ENCODE measurements at places on chromosomes 3 and 15. TPM values are rescaled to one million over a fixed set of nuclear protein-coding genes. Genes with fewer than 3 reads are reported as not detected.

Gene GOLGA8T
- 2.1 TPM for polyA plus RNA-seq

Gene PLSCR4
- 10.1 TPM for polyA plus RNA-seq

Gene KPNA1
- 48.9 TPM for polyA plus RNA-seq

Gene ZIC1
- not detected for polyA plus RNA-seq

Gene TMEM212
- polyA plus RNA-seq, result not detected

DNA sequence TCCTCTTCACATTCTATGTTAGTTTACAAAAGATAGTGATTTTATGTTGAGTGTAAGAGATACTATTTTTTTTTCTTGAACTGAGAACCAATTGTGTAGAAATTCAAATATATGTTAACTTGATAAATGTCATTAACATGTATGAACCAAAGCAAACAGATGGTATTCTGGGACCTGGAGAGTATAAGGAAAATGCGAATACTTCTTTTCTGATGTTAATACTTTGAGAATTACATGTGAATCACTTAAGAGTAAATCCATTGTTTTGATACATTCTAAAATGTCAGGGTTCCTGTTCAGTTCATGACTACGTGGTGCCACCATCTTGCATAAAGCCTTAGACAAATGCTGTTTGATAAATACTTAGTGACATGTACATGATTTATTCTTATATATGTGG lies 541.3 kb downstream of the FGF12 start:
- DNase-seq, result no peak

DNA sequence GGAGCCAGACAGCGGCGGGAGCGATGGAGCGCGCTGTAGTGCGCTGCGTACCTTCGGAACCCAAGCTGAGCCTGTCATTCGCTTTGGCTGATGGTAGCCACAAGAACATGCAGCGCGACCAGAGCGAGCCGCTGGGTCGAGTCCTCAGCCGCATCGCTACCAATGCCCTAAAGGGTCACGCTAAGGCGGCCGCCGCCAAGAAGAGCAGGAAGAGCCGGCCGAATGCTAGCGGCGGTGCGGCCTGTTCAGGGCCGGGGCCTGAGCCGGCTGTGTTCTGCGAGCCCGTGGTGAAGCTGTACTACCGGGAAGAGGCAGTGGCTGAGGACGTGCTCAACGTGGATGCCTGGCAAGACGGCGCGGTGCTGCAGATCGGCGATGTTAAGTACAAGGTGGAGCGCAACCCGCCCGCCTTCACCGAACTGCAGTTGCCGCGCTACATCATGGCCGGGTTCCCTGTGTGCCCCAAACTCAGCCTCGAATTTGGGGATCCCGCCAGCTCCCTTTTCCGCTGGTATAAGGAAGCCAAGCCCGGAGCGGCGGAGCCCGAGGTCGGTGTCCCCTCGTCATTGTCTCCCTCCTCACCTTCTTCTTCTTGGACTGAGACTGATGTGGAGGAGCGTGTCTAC lies 498 bp downstream of the PDE12 start:
- DNase-seq, result peak; percentile 2

- no peak for DNase-seq
Measured at GRCh38 chr3:190286014-190286413, 36.2 kb downstream of the CLDN1 start.

DNA sequence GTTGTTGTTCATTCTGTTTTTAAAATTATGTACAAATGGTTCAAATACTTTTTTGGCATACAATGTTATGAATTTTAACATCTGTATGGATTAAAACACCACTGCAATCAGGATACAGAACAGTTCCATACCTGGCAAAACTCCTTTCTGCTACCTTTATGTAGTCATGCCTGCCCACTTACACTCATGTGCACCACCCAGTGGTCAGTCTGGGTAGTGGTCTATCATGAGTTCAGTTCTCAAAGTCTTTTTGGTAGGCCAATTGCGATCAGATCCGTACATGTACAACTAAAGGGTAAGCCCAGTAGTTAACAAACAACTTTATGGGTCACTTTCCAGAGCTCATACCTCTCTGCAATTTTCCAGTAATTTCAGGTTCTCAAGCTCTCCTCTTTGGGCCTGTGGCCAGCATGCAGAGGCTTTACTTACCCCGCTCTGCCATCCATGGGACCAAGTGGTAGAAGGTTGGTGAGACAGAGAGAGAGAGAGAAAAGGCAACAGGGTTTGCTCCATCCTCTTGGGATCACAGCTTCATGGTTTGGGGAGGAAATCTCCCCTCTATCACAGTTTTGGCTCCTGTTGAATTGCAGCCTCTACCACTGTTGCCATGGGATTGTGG lies 63.9 kb upstream of the FAM98B start:
- peak; percentile 13 for DNase-seq

DNA sequence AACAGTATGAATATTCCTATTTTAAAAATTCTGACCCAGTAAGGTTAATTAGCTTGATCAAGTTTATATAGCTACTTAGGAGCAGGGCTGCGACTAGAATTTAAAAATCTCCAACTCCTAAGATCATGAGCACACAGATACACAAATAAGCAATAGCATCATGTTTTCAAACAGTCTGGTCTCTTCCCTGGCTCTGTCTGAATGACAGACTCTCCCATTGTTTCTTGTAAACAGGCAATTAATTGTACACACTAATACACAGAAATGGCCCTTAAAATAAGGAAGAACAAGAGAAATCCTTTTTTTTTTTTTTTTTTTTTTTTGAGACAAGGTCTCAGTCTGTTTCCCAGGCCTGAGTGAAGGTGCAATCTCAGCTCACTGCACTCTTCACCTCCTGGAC lies 1064.4 kb upstream of the CFAP20DC start:
- no peak for DNase-seq

DNA sequence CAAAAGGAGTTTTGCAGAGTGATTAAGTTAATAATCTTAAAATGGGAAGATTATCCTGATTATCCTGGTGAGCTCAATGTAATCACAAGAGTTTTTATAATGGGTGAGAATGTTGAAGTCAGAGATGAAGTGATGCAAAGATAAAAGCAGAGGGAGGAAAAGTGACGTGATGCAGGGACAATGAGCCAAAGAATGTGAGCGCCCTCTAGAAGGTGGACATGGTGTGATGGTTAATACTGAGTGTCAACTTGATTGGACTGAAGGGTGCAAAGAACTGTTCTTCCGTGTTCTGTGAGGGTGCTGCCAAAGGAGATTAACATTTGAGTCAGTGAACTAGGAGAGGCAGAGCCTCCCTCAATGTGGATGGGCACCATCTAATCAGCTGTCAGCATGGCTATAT lies 569.6 kb upstream of the AGTR1 start:
- peak; percentile 8 for DNase-seq

DNA sequence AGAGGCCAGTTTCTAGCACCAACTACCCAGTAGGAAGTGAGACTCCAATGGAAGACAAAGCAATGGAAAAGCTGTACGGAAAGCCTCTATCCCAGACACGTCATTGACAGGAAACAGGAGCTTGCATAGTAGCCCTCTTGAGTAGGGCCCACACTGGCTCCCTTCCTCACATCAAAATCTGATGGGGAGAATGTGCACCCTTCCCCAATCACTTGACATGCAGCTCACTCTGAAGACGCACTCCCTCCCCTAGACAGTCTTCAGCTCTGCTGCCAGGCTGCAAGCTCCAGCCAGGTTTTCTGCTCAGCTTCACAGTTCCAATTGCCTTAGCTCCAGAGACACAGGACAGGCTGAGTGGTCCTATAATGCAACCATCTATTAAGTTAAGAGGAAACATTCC lies 567.8 kb downstream of the EPHB1 start:
- DNase-seq, result no peak
